ENCODE measurements at places on chromosomes 2 and 18.

GRCh38 chr18:49135877-49136276 is 185.1 kb upstream of the SMAD7 start:
- no peak for DNase-seq

DNA sequence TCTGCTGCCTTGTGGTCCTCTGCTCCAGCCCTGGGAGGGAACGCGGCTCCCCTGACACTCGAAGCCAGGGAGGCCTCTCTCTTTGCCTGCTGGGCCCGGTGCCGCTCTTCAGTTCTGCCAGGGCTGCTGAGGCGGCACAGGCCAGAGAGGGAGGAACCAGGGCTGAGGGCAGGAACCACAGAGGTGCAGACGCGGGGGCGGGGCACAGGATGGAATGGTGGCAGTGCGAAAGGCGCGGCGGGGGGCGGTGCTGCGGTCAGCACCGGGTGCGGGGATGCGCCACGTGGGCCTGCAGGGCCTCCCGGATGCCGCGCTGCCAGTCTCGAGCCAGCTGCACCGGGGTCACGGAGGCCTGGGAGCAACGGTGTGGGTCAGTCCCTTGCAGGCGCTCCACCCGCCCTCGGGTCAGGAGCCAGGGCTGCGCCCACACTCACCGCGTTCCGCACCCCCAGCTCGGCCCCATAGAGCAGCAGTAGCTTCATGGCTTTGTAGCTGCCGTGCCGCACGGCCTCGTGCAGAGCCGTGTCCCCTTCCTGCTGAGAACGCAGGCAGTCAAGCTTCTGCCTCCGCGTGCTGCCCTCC is 4.4 kb downstream of the ANKRD23 start:
- no peak for DNase-seq

- no peak for DNase-seq
Observed at GRCh38 chr2:159362816-159363251, 76.3 kb upstream of the WDSUB1 start.

GRCh38 chr2:61045226-61045625 is 20.4 kb upstream of the SANBR start:
- DNase-seq, result no peak

DNA sequence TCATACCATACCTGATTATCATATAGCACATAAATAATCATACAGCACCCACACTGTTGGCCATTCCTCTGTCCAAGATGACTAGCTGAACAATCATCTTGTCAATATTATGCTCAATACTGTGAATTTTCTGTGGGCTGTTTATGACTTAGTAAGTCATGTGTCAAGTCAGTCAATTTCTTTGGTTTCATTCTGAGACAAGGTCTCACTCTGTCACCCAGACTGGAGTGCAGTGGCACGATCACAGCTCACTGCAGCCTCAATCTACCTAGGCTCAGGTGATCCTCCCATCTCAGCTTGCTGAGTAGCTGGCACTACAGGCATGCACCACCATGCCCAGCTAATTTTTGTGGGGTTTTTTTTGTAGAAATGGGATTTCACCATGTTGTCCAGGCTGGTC is 5.7 kb downstream of the MCM6 start:
- no peak for DNase-seq
